ENCODE measurements at places on chromosomes 4 and X. TPM values are rescaled to one million over a fixed set of nuclear protein-coding genes. Genes with fewer than 3 reads are reported as not detected.
A peak's percentile ranks its signal among the peaks of the same experiment; 100 is the strongest.

DNA sequence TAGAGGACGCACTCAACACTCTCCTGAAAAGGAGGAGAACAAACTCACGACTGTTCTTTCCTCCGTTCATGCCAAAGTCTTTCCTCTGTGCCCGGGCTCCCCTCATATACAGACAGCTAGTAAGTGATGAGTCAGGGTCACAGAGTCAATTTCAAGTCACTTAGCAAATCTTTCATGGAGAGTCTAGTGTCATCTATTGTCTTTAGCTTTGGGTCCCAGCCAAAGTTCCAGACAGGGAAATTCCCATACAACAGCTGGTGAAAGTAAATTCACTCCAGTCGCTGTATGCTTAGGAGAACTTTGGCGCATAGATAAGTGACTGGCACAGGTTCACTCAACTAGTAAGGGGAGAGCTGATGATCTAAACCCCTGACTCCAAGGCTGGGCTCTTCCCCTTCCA is 226.5 kb downstream of the MID1 start:
- H3K4me1 ChIP-seq, result no peaks in the 10 kb centered on the region
- no peaks in the 10 kb centered on the region for H3K27me3 ChIP-seq
- H3K36me3 ChIP-seq, result no peaks in the 10 kb centered on the region
- DNase-seq, result no peak
- no peak overlapping the region for H3K27ac ChIP-seq
- no peak overlapping the region for H3K4me3 ChIP-seq

- no peaks in the 10 kb centered on the region for H3K36me3 ChIP-seq
- no peak overlapping the region for H3K4me3 ChIP-seq
- no peaks in the 10 kb centered on the region for H3K4me1 ChIP-seq
- H3K27ac ChIP-seq, result no peak overlapping the region
- no peaks in the 10 kb centered on the region for H3K27me3 ChIP-seq
Measured at GRCh38 chrX:24619647-24620046, 27.5 kb downstream of the PCYT1B start.

Gene KCNIP4
- not detected for total RNA-seq

- peak overlapping the region; percentile 35 for H3K27ac ChIP-seq
- no peaks in the 10 kb centered on the region for H3K36me3 ChIP-seq
- H3K4me3 ChIP-seq, result peak overlapping the region; percentile 9
- DNase-seq, result peak; percentile 78
- no peaks in the 10 kb centered on the region for H3K4me1 ChIP-seq
- no peaks in the 10 kb centered on the region for H3K27me3 ChIP-seq
Measured at GRCh38 chrX:131802836-131803626, 220.1 kb upstream of the STK26 start.

- no peaks in the 10 kb centered on the region for H3K4me1 ChIP-seq
- H3K36me3 ChIP-seq, result no peaks in the 10 kb centered on the region
- H3K27ac ChIP-seq, result no peak within 1 kb of the TSS
- DNase-seq, result no peak
- H3K4me3 ChIP-seq, result no peak within 1 kb of the TSS
- H3K27me3 ChIP-seq, result no peaks in the 10 kb centered on the region
Measured at GRCh38 chrX:153055871-153056749, at the start of gene PNMA3. Gene PNMA3 (plus strand): TSS chrX:153056470. CDS start chrX:153057056, 586 bp downstream.

Gene PAGE5
- total RNA-seq, result 1.2 TPM

Gene SPANXC
- not detected for total RNA-seq

Gene UGT2B10
- not detected for total RNA-seq

Gene ANOS1
- total RNA-seq, result 0.26 TPM

- H3K36me3 ChIP-seq, result no peaks in the 10 kb centered on the region
- no peaks in the 10 kb centered on the region for H3K4me1 ChIP-seq
- no peak overlapping the region for H3K27ac ChIP-seq
- no peak overlapping the region for H3K4me3 ChIP-seq
Measured at GRCh38 chrX:3204606-3205005, 141.8 kb downstream of the MXRA5 start.

Gene IGSF1
- total RNA-seq, result not detected

GRCh38 chr4:40681600-40681999 is 51.9 kb upstream of the RBM47 start:
- H3K36me3 ChIP-seq, result no peaks in the 10 kb centered on the region
- no peaks in the 10 kb centered on the region for H3K27me3 ChIP-seq
- DNase-seq, result no peak
- H3K4me3 ChIP-seq, result no peak overlapping the region
- H3K27ac ChIP-seq, result no peak overlapping the region
- no peaks in the 10 kb centered on the region for H3K4me1 ChIP-seq

DNA sequence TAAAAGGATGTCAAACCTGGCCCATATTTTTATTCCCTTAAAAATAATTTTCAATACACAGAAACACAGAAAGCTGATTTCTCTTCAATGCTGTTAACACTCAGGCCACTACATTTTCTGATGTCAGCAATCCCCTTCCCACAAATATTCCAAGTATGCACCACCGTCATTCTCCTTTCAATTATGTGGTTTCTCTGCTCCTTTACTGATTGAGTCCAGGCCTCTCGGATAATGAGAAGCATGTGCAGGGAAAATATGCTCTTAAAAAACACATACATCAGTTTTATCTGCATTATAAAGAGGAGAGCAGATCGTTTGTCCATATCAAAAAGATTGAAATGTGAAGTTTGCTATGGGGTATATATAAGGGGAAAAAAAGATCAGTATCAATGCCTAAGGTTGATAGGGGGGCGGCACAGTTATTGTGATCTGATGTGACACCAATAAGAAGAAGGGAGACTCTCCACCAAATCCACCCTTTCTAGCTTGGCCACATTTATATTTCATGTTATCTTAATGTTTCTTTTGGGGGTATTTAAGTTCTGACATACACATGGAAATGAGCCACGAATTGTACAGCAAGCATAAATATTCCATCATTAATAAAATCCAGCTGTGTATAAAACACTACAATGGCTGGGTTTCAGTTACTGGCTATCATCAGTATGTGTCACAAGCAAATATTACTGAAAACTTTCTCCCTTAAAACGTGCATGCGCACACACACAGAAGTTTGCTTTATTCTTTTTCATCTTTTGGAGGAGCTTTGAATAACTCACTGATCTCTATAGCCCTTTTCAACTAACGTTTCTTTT is 6.4 kb downstream of the AMOT start:
- no peaks in the 10 kb centered on the region for H3K36me3 ChIP-seq
- DNase-seq, result no peak
- no peak overlapping the region for H3K27ac ChIP-seq
- no peaks in the 10 kb centered on the region for H3K27me3 ChIP-seq
- no peak overlapping the region for H3K4me3 ChIP-seq

GRCh38 chr4:17230727-17231126 is 281.2 kb downstream of the QDPR start:
- no peaks in the 10 kb centered on the region for H3K36me3 ChIP-seq
- H3K27me3 ChIP-seq, result no peaks in the 10 kb centered on the region
- H3K4me3 ChIP-seq, result no peak overlapping the region
- H3K4me1 ChIP-seq, result no peaks in the 10 kb centered on the region
- no peak for DNase-seq
- no peak overlapping the region for H3K27ac ChIP-seq

DNA sequence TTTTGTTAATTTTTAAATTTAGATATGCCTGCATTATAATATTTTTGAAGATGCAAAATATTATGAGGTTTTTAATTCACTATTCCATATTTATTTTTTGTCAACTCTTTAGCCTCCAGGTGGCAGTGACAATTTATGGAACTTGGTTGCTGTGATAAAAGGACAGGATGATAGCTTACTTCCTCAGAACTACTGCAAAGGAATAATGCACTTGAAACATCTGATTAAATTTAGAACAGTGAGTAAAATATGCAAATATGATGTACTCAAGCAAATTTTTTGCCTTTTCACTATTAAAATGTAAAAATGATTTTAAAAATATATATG is 45.1 kb downstream of the SPATA4 start:
- H3K36me3 ChIP-seq, result no peaks in the 10 kb centered on the region
- no peaks in the 10 kb centered on the region for H3K27me3 ChIP-seq
- DNase-seq, result no peak
- H3K4me3 ChIP-seq, result no peak overlapping the region
- no peak overlapping the region for H3K27ac ChIP-seq
- no peaks in the 10 kb centered on the region for H3K4me1 ChIP-seq

- no peaks in the 10 kb centered on the region for H3K27me3 ChIP-seq
- peak; percentile 8 for DNase-seq
- no peak overlapping the region for H3K4me3 ChIP-seq
- H3K36me3 ChIP-seq, result no peaks in the 10 kb centered on the region
- H3K4me1 ChIP-seq, result no peaks in the 10 kb centered on the region
- H3K27ac ChIP-seq, result no peak overlapping the region
Measured at GRCh38 chr4:8914461-8915171, 43.0 kb upstream of the HMX1 start.

DNA sequence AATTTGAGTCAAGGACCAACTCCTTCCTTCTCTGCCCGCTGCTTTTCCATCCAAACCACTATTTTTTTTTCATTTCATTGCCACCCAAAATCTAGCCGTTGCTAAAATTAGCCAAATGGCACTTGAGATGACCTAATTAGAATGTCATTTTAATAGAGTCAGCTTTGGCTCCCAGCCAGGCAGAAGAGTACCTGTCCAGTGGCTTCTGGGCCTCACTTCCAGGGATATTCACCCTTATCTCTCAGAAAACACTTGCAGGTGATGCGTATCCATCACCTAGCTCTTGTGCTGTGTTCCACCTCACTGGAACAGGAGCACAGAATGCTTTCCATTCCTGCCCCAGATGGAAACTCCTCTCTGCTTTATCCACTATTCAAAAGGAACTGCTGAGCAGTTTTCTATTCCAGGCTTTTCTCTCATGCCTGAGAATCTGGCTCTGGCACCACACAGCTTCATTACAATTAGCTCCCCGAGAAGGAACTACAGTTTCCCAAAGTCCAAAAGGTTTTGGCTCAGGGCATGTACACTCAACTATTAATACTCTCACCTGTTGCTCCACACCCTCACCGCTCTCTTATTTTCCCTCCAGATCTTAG is 18.5 kb downstream of the MAGEA9B start:
- H3K4me3 ChIP-seq, result no peak overlapping the region
- DNase-seq, result no peak
- no peaks in the 10 kb centered on the region for H3K27me3 ChIP-seq
- H3K27ac ChIP-seq, result no peak overlapping the region
- H3K36me3 ChIP-seq, result no peaks in the 10 kb centered on the region

- no peak for DNase-seq
- H3K4me3 ChIP-seq, result no peak overlapping the region
- no peaks in the 10 kb centered on the region for H3K4me1 ChIP-seq
- H3K27ac ChIP-seq, result no peak overlapping the region
Measured at GRCh38 chrX:108456971-108457477, 17.4 kb downstream of the COL4A5 start.

GRCh38 chrX:137101273-137101990 is 67.6 kb upstream of the GPR101 start:
- no peaks in the 10 kb centered on the region for H3K27me3 ChIP-seq
- H3K4me1 ChIP-seq, result no peaks in the 10 kb centered on the region
- H3K36me3 ChIP-seq, result no peaks in the 10 kb centered on the region
- H3K27ac ChIP-seq, result no peak overlapping the region
- no peak for DNase-seq

- H3K27ac ChIP-seq, result no peak overlapping the region
- no peak for DNase-seq
- H3K36me3 ChIP-seq, result no peaks in the 10 kb centered on the region
- no peaks in the 10 kb centered on the region for H3K4me1 ChIP-seq
- H3K4me3 ChIP-seq, result no peak overlapping the region
Measured at GRCh38 chr4:74578329-74578728, 133.4 kb downstream of the AREG start.

DNA sequence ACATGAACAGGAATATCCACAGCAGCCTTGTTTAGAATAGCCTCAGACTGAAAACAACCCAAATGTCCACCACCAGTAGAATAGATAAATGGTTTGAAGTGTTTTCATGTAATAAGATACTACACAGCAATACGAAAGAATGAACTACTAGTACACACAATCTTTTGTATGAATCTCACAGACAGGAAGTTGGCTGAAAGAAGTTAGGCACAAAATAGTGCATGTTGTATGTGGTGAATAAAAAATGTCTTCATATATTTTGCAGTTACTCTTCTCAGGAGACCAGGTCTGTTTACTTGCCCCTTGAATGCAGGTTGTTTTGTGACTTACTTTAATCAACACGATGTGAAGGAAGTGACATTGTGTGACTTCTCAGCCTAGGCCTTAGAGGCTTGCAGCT is 75.9 kb upstream of the LEF1 start:
- H3K4me1 ChIP-seq, result no peaks in the 10 kb centered on the region
- no peak overlapping the region for H3K4me3 ChIP-seq
- no peak for DNase-seq
- H3K36me3 ChIP-seq, result no peaks in the 10 kb centered on the region
- H3K27me3 ChIP-seq, result no peaks in the 10 kb centered on the region

- no peaks in the 10 kb centered on the region for H3K36me3 ChIP-seq
- H3K4me3 ChIP-seq, result no peak overlapping the region
- no peaks in the 10 kb centered on the region for H3K4me1 ChIP-seq
- no peak overlapping the region for H3K27ac ChIP-seq
Measured at GRCh38 chr4:1992468-1993168, 16.2 kb downstream of the NELFA start.

GRCh38 chrX:110153896-110154295 is 151.0 kb downstream of the TMEM164 start:
- H3K4me3 ChIP-seq, result no peak overlapping the region
- no peak for DNase-seq
- no peaks in the 10 kb centered on the region for H3K27me3 ChIP-seq
- no peaks in the 10 kb centered on the region for H3K36me3 ChIP-seq

GRCh38 chr4:154732669-154733068 is 11.1 kb upstream of the LRAT start:
- no peak overlapping the region for H3K27ac ChIP-seq
- H3K4me3 ChIP-seq, result no peak overlapping the region
- H3K4me1 ChIP-seq, result no peaks in the 10 kb centered on the region

- DNase-seq, result no peak
- H3K4me3 ChIP-seq, result no peak overlapping the region
- H3K27ac ChIP-seq, result no peak overlapping the region
- H3K36me3 ChIP-seq, result no peaks in the 10 kb centered on the region
- H3K27me3 ChIP-seq, result no peaks in the 10 kb centered on the region
Measured at GRCh38 chr4:175380841-175381240, 431.2 kb downstream of the GPM6A start.

DNA sequence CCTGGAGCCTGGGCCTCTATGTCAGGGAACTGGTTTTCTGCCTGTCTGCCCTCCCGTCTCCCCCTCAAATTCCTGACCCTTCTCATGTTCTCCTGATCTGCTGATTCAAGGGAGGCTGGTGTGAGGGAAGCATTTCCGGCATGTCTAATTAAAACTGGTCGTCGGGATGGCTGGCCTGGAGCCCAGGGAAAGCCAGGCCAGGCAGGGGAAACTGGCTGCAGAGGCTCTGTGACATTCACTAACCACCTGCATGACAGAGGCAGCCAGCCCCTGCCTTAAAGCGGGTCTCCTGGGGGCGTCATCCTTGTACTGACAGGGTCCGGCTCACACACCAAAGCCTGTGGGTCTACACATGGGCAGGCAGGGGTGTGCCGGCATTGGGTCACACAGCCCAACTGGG is 35.2 kb downstream of the ABLIM2 start:
- no peak overlapping the region for H3K27ac ChIP-seq
- DNase-seq, result no peak

DNA sequence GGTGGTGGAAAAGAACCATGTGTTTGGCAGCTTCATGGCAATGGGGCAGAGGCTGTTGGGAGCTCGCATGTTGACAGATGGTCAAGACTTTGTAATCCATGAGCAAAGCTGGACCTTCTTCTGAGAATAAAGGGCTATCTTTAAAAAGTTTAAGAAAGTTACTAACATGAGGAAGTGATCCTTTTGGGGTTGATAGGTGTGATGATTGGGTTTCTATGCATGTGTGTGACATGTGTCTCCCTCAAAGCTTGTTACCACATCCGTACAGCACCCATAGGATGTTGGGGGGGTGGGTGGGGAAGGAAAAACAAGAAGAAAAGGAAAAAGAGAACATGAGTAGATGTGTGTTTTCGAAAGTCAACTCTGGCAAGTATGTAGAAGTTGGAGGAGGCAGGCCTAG is 123.0 kb upstream of the TLR3 start:
- H3K36me3 ChIP-seq, result no peaks in the 10 kb centered on the region
- no peak for DNase-seq
- no peak overlapping the region for H3K4me3 ChIP-seq
- H3K4me1 ChIP-seq, result no peaks in the 10 kb centered on the region
- H3K27ac ChIP-seq, result no peak overlapping the region

Gene TAF1
- total RNA-seq, result 66.5 TPM
